ENCODE measurements at places on chromosomes 3 and 15. TPM values are rescaled to one million over a fixed set of nuclear protein-coding genes. Genes with fewer than 3 reads are reported as not detected.
A peak's percentile ranks its signal among the peaks of the same experiment; 100 is the strongest.

- no peak for DNase-seq
- no peak overlapping the region for H3K4me3 ChIP-seq
- H3K36me3 ChIP-seq, result peaks cover 23% of the 10 kb centered on the region
- no peak overlapping the region for H3K27ac ChIP-seq
These were observed 66.6 kb downstream of the PIK3CB start for GRCh38 chr3:138768125-138768524.

GRCh38 chr3:7328339-7328738, 467.4 kb downstream of the GRM7 start:
- H3K4me1 ChIP-seq, result no peaks in the 10 kb centered on the region
- H3K36me3 ChIP-seq, result no peaks in the 10 kb centered on the region
- no peak for DNase-seq
- no peak overlapping the region for H3K27ac ChIP-seq
- no peaks in the 10 kb centered on the region for H3K27me3 ChIP-seq
- no peak overlapping the region for H3K4me3 ChIP-seq

- H3K36me3 ChIP-seq, result no peaks in the 10 kb centered on the region
- no peaks in the 10 kb centered on the region for H3K27me3 ChIP-seq
- DNase-seq, result no peak
- H3K27ac ChIP-seq, result no peak overlapping the region
These were observed 132.9 kb upstream of the LRIG1 start for GRCh38 chr3:66633402-66634381.

DNA sequence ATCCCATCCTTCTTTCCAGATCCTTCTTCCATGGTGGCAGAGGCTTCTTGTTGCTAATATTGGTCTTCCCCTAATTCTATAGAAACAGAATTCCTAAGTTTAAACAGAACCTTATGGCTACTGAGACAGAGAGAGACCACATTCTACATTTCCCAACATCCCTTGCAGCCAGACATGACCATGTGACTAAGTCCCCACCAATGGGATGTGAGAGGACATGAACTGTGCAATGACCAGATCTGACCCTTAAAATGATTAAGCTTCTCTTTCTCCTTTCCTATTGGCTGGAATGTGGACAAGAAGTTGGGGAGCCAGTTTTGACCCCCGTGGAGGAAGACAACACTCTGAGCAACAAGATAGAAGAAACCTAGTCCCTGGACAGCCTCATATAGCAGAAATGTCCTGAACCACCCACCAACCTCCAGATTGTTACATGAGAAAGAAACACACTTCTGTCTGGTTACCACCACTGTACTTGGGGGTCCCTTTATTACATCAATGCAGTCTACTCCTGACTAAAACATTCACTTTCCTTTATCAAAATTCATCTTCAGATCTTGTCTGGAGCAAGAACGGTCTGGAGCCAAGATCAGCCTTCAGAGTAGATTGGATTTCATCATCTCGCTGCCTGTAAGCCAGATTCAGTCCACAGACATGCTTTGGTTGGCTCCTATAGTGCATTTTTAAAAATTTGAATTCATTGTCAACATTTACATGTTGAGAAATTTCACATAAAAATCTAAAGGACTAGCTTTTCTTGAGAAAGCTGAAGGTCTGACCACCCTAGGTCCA, 183.9 kb downstream of the SHQ1 start:
- no peak overlapping the region for H3K4me3 ChIP-seq
- no peak for DNase-seq
- no peak overlapping the region for H3K27ac ChIP-seq
- peaks cover 22% of the 10 kb centered on the region for H3K4me1 ChIP-seq
- H3K36me3 ChIP-seq, result no peaks in the 10 kb centered on the region
- no peaks in the 10 kb centered on the region for H3K27me3 ChIP-seq

GRCh38 chr3:30810625-30811024, 83.8 kb downstream of the GADL1 start:
- no peaks in the 10 kb centered on the region for H3K4me1 ChIP-seq
- H3K4me3 ChIP-seq, result no peak overlapping the region
- no peak for DNase-seq
- no peaks in the 10 kb centered on the region for H3K36me3 ChIP-seq

DNA sequence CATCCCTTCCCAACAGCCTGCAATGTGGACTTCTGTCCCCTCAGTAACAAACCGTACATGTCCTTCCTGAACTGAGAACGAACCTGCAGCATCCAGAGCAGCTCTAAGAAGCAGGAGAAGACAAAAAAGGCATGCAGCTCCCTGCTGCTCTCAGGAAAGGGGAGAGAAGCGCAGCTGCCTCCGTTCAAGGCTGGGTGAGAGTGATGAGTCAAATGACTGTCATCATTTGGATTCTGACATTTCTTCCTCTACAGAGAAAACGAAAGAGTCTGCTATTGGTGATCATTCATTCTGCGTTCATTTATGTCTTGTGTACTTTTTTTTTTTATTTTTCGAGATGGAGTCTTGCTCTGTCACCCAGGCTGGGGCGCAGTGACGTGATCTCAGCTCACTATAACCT, 677.8 kb downstream of the FHIT start:
- peak; percentile 76 for DNase-seq
- H3K27me3 ChIP-seq, result no peaks in the 10 kb centered on the region
- H3K4me1 ChIP-seq, result 0 out of 2 replicates have a peak, but pooled peaks cover 4% of the 10 kb centered on the region
- no peak overlapping the region for H3K4me3 ChIP-seq
- no peaks in the 10 kb centered on the region for H3K36me3 ChIP-seq

DNA sequence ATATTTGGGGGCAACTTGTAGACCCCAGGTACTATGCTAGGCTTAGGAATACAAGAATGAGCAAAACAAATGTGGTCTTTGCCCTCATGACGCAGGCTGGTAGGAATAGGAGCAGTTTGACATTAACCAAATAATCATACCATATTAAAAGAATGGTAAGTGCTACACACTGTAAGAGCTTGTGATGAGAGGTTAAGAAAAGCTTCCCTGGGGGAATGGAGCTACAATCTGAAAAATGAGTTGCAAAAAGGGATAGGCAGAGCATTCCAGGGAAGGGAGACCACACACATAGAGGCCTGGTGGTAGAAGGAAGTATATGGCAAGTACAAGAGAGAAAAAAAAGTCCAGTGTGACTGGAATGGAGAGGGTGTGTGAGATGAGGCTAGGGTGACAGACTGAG, 37.3 kb downstream of the TMOD3 start:
- no peak overlapping the region for H3K27ac ChIP-seq
- H3K27me3 ChIP-seq, result no peaks in the 10 kb centered on the region
- peaks cover 23% of the 10 kb centered on the region for H3K4me1 ChIP-seq
- no peak for DNase-seq
- no peak overlapping the region for H3K4me3 ChIP-seq
- H3K36me3 ChIP-seq, result peaks cover 28% of the 10 kb centered on the region

GRCh38 chr3:133945381-133946095, 49.9 kb upstream of the RAB6B start:
- 0 out of 2 replicates have a peak, but pooled peaks cover 4% of the 10 kb centered on the region for H3K27me3 ChIP-seq
- no peak for DNase-seq
- H3K4me1 ChIP-seq, result peaks cover 32% of the 10 kb centered on the region
- H3K36me3 ChIP-seq, result no peaks in the 10 kb centered on the region
- H3K4me3 ChIP-seq, result no peak overlapping the region
- H3K27ac ChIP-seq, result no peak overlapping the region

DNA sequence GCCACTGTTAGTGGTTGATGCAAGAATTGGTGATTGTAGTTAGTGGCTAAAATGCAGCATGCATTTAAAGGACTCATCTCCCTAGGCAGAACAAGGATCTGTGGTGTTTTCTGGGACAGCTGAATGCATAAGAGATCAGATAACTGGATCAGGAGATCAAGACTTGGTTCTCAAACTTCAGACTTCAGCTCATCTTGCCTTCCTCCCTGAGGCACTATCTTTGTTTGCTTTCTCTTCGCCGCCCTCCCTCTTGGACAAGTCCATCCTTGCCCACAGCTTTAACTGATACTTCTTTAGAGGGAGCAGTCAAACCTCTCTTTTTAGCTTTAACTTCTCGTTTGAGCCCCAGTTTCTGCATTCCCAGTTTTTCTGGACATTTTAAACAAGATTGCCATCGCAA, 195.4 kb upstream of the TPRG1 start:
- H3K4me3 ChIP-seq, result peak overlapping the region; percentile 59
- H3K4me1 ChIP-seq, result peaks cover 42% of the 10 kb centered on the region
- no peaks in the 10 kb centered on the region for H3K27me3 ChIP-seq
- no peak overlapping the region for H3K27ac ChIP-seq
- no peaks in the 10 kb centered on the region for H3K36me3 ChIP-seq
- no peak for DNase-seq

GRCh38 chr15:81548365-81549130, 174.5 kb upstream of the TMC3 start:
- no peak overlapping the region for H3K27ac ChIP-seq
- H3K4me3 ChIP-seq, result no peak overlapping the region
- no peaks in the 10 kb centered on the region for H3K36me3 ChIP-seq
- no peaks in the 10 kb centered on the region for H3K4me1 ChIP-seq

- H3K27me3 ChIP-seq, result no peaks in the 10 kb centered on the region
- no peak for DNase-seq
- H3K4me1 ChIP-seq, result no peaks in the 10 kb centered on the region
- no peak overlapping the region for H3K27ac ChIP-seq
These were observed 17.3 kb downstream of the ZBTB38 start for GRCh38 chr3:141385406-141386125.

DNA sequence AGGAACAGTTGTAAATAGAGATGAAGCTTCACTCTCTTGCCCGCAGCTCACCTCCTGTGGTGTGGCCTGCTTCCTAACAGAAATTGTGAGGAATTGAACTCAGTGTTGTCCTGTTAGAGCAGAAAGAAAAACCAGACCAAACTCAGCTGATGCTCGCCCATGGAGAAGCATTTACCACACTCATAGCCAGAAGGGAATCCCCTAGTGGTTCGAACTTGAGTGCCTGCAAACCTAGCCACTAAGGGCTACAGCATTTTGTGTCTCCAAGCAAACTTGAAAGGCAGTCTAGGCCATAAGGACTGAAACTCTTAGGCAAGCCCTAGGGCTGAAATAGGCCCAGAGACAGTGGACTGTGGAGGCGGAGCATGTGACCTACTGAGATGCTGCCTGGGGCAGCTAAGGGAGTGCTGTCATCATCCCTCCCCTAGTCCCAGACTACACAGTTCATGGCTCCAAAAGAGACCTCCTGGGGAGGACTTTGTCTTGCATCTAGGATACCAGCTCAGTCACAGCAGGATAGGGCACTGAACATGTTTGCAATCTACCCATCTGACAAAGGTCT, 44.5 kb upstream of the MCTP2 start:
- no peak for DNase-seq
- H3K27ac ChIP-seq, result no peak overlapping the region
- H3K4me3 ChIP-seq, result no peak overlapping the region
- H3K4me1 ChIP-seq, result no peaks in the 10 kb centered on the region
- no peaks in the 10 kb centered on the region for H3K36me3 ChIP-seq
- no peaks in the 10 kb centered on the region for H3K27me3 ChIP-seq

- DNase-seq, result peak; percentile 57
- H3K36me3 ChIP-seq, result 0 out of 2 replicates have a peak, but pooled peaks cover 3% of the 10 kb centered on the region
- no peaks in the 10 kb centered on the region for H3K27me3 ChIP-seq
- peaks cover 28% of the 10 kb centered on the region for H3K4me1 ChIP-seq
- peak overlapping the region; percentile 73 for H3K27ac ChIP-seq
These were observed 1.4 kb downstream of the ATOSA start for GRCh38 chr15:52677593-52678467.

- peak; percentile 77 for DNase-seq
- H3K4me1 ChIP-seq, result peaks cover 82% of the 10 kb centered on the region
- peak overlapping the region; percentile 98 for H3K27ac ChIP-seq
- H3K36me3 ChIP-seq, result peaks cover 59% of the 10 kb centered on the region
These were observed 6.8 kb downstream of the ANXA2 start for GRCh38 chr15:60390871-60391501.

DNA sequence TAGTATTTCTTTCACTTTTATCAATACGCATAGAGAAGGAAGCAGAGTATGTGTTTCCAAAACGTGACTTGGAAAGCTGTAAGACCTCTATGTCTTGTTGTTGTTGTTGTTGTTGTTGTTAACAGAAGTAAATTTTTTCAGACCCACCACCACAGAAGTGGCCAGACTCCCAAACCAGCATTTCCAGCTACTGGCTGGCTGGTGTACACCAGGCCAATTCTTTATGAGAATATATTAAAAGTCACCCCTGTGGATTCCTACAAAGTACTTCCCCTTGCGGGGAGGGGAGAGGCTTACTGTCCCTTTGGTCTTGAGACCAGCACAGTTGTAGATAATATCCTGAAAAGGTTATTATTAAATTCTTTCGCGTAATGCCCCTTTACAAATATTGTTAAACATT, 1.6 kb upstream of the FOXP1 start:
- no peaks in the 10 kb centered on the region for H3K27me3 ChIP-seq
- peaks cover 28% of the 10 kb centered on the region for H3K4me1 ChIP-seq
- H3K4me3 ChIP-seq, result peak overlapping the region; percentile 70

DNA sequence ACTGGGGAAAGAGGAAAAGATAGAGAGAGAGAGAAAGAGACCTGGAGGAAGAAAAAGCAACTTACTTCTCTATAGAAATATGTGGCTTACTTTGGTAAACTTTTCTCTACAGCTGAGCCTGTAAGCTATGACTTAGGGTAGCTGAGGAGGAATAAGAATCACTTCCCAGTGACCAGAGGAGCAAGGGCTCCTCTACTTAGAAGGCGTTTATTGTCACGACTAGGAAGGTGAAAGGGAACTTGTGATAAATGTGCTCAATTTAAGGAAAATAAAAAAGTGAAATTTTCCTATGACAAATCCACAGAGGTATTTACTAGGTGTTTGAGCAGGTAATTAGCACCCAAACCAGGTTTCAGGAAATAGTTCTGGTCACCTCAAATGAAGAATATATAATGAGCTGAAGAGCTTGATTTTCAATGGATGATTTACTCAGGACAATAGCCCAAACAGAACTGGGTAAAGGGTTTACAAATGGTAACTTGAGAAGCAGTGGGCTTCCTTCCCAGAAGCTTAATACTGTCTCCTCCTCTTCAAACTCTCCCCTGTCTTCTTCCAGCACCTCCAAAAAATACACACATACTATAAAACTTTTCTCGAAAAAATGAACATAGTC, 46.1 kb downstream of the SOX2 start:
- H3K4me1 ChIP-seq, result no peaks in the 10 kb centered on the region
- no peak overlapping the region for H3K4me3 ChIP-seq
- DNase-seq, result no peak
- H3K36me3 ChIP-seq, result no peaks in the 10 kb centered on the region

DNA sequence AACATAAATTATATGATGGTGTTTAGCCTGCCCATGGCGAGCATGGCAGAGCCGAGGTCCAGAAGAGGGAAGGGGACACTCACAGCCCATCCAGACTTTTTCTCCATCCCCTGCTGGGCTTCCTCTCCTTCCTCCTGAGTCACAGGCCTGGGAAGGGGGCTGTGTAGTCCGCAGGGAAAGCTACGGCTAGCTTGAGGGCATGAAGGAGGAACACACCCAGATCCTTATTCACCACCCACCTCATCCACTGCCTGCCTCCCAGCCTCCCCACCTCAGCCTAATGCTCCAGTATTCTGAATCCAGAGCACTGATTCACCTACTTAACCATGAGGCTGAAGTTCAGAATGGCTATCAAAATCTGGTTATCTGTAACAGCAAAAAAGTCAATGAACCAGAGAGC, 97.8 kb downstream of the OXNAD1 start:
- no peak for DNase-seq
- no peaks in the 10 kb centered on the region for H3K36me3 ChIP-seq
- no peak overlapping the region for H3K27ac ChIP-seq
- H3K27me3 ChIP-seq, result no peaks in the 10 kb centered on the region
- H3K4me1 ChIP-seq, result no peaks in the 10 kb centered on the region
- H3K4me3 ChIP-seq, result no peak overlapping the region

The CLDN1 gene
- total RNA-seq, result 6.8 TPM

The PPP1R14D gene
- total RNA-seq, result 0.33 TPM

The LRRC3B gene
- total RNA-seq, result not detected

The HHLA2 gene
- not detected for total RNA-seq

The KLHL40 gene
- not detected for total RNA-seq

The PLSCR2 gene
- total RNA-seq, result not detected

The CD80 gene
- total RNA-seq, result not detected

The CRABP1 gene
- not detected for total RNA-seq

The MAGI1 gene
- total RNA-seq, result 12.7 TPM

The AGBL1 gene
- total RNA-seq, result not detected

The CHST13 gene
- not detected for total RNA-seq

The TGM4 gene
- total RNA-seq, result 1.2 TPM

All from PC-3 (cell line).